ENCODE measurements at places on chromosomes 5 and 9. TPM values are rescaled to one million over a fixed set of nuclear protein-coding genes. Genes with fewer than 3 reads are reported as not detected.
A peak's percentile ranks its signal among the peaks of the same experiment; 100 is the strongest.

DNA sequence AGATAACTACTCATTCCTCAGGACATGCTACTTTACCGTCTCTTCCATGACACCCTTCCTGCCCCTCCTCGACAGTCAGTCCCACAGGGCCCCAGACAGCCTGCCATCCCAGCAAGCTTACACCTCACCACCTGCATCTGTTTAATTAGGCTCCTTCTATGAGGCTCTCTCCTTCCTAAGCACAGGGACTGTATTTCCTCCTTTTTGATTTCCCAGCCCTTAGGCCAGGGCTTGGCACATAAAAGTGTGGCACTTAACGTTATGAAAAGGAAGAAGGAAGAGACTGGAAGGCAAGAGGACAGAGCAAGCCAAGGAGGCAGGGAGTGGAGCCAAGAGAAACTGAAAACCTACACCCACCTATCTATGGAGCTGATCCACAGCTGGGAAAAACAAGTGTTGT, 146.8 kb downstream of the SIL1 start:
- no peaks in the 10 kb centered on the region for H3K27me3 ChIP-seq
- no peaks in the 10 kb centered on the region for H3K36me3 ChIP-seq
- DNase-seq: no peak
- no peak overlapping the region for H3K4me3 ChIP-seq
- no peaks in the 10 kb centered on the region for H3K4me1 ChIP-seq
- H3K27ac ChIP-seq: no peak overlapping the region

DNA sequence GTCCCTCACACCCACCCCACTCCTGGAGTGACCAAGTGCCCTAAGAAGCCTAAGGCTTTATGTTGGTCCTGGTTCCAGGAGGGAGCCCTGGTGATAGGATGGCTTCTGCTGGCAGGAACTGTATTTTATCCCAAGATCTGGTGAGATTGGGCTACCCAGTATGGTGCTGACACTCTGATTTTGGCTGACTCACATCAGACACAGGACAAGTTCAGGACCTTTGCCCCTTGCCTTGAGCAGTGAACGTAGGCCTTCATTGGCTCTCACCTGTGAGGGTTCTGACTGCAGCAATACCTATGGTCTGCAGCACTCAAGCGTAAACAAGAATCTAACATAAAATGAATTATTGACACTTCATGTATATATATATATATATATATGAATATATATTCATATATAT, 25.0 kb downstream of the BHMT start:
- H3K4me1 ChIP-seq: peaks cover 3% of the 10 kb centered on the region
- H3K27ac ChIP-seq: no peak overlapping the region
- no peak for DNase-seq
- H3K4me3 ChIP-seq: no peak overlapping the region
- no peaks in the 10 kb centered on the region for H3K36me3 ChIP-seq
- H3K27me3 ChIP-seq: no peaks in the 10 kb centered on the region

- no peak overlapping the region for H3K27ac ChIP-seq
- no peak for DNase-seq
- H3K4me1 ChIP-seq: no peaks in the 10 kb centered on the region
- H3K36me3 ChIP-seq: no peaks in the 10 kb centered on the region
- H3K4me3 ChIP-seq: no peak overlapping the region
Measured at GRCh38 chr5:178419651-178420050, 170.5 kb downstream of the COL23A1 start.

GRCh38 chr5:82564963-82565362, 286.8 kb upstream of the RPS23 start:
- no peaks in the 10 kb centered on the region for H3K36me3 ChIP-seq
- H3K27me3 ChIP-seq: no peaks in the 10 kb centered on the region
- no peak overlapping the region for H3K4me3 ChIP-seq
- peaks cover 6% of the 10 kb centered on the region for H3K4me1 ChIP-seq
- no peak overlapping the region for H3K27ac ChIP-seq
- DNase-seq: no peak

GRCh38 chr9:4548811-4549725, 58.8 kb downstream of the SLC1A1 start:
- H3K27me3 ChIP-seq: no peaks in the 10 kb centered on the region
- no peak overlapping the region for H3K27ac ChIP-seq
- no peak overlapping the region for H3K4me3 ChIP-seq
- H3K4me1 ChIP-seq: no peaks in the 10 kb centered on the region

- no peak for DNase-seq
- peak overlapping the region; percentile 8 for H3K27ac ChIP-seq
- no peaks in the 10 kb centered on the region for H3K27me3 ChIP-seq
Measured at GRCh38 chr9:114077162-114077837, 800 bp downstream of the AMBP start.

DNA sequence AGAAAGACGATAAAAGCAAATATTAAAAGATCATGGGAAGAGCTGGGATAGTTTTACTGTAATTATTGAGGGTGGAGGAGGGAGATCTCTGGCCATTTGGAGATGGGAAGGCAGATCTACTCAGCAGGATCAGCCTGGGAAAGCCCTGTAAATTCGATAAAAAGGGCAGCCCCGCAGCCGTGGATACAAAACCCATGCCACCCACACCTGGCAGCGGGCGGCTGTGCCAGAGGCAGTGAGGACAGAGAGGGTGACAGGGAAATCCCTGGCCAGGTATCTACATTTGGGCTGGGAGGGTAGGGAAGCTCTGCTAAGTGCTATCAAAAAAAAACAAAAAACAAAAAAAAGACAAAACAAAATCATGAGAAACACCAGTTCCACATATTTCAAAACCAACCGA, 379.2 kb upstream of the IRX1 start:
- H3K4me3 ChIP-seq: no peak overlapping the region
- no peak overlapping the region for H3K27ac ChIP-seq
- no peaks in the 10 kb centered on the region for H3K4me1 ChIP-seq
- DNase-seq: no peak

DNA sequence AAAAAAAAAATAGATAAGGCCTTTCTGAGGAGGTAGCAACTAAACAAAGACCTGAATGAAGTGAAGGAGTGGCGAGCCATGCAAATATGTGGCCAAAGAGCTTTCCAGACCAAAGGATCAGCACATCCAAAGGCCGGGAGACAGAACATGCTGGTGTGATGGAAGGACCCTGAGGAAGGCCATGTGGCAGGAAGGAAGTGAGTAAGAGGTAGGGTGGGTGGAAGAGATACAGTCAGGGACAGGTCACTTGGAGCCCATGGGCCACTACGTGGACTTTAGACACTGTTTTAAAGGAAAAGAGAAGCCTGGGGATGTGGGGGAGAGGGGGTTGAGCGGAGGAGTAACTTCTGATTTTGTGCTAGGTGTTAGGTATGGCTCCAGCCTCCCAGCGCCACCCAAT, 31.3 kb downstream of the SPRY4 start:
- H3K27ac ChIP-seq: no peak overlapping the region
- H3K4me1 ChIP-seq: no peaks in the 10 kb centered on the region
- no peak overlapping the region for H3K4me3 ChIP-seq
- H3K36me3 ChIP-seq: no peaks in the 10 kb centered on the region

Gene DCTN4
- 36.9 TPM for total RNA-seq

Gene CTSV
- total RNA-seq: 1.3 TPM

Gene ABO
- total RNA-seq: 5.0 TPM

Gene FXN
- 7.0 TPM for total RNA-seq

Gene NME5
- 1.8 TPM for total RNA-seq

Gene IL17B
- total RNA-seq: not detected

Gene SRP19
- 14.8 TPM for total RNA-seq

Gene ZBTB43
- 4.6 TPM for total RNA-seq

Data from pancreas (tissue), 10 donors.